Eye (tissue), 1 donor: ENCODE measurements at places on chromosomes 16 and 17.

- no peak for DNase-seq
Observed at GRCh38 chr16:12240036-12240435, 263.5 kb downstream of the SNX29 start.

DNA sequence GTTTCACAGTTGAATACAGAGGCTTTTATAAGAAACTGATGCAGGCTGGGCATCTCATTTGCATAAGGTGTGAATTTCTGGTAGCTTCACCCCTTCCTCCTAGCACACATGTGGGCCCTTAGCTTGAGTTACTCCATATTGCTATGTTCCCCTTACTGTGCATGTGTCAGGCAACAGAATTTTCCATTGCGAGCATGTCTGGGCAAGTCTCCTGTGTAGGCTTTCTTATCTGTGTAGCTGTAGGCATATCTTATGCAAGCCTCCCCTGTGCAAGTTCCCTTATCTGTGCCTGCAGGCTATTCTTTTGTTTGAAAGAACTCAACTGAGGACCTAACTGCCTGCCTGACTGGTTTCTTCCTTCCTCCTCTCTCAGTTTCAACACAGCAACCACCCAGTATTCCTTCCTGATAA lies 597.4 kb upstream of the CDH5 start:
- DNase-seq = no peak

GRCh38 chr16:68426347-68426652 lies 22.0 kb downstream of the SMPD3 start:
- no peak for DNase-seq

GRCh38 chr16:84718-85406 lies 6.8 kb downstream of the MPG start:
- DNase-seq = no peak

GRCh38 chr17:82912484-82913089 lies 72.8 kb upstream of the ZNF750 start:
- DNase-seq = no peak

- DNase-seq = no peak
Observed at GRCh38 chr17:6480303-6480675, 36.0 kb downstream of the PIMREG start.

GRCh38 chr17:33492731-33493265 lies 199.7 kb upstream of the ASIC2 start:
- no peak for DNase-seq

GRCh38 chr17:4154201-4154600 lies 11.2 kb downstream of the CYB5D2 start:
- DNase-seq = no peak

- no peak for DNase-seq
Observed at GRCh38 chr16:81861503-81861902, 82.4 kb downstream of the PLCG2 start.

DNA sequence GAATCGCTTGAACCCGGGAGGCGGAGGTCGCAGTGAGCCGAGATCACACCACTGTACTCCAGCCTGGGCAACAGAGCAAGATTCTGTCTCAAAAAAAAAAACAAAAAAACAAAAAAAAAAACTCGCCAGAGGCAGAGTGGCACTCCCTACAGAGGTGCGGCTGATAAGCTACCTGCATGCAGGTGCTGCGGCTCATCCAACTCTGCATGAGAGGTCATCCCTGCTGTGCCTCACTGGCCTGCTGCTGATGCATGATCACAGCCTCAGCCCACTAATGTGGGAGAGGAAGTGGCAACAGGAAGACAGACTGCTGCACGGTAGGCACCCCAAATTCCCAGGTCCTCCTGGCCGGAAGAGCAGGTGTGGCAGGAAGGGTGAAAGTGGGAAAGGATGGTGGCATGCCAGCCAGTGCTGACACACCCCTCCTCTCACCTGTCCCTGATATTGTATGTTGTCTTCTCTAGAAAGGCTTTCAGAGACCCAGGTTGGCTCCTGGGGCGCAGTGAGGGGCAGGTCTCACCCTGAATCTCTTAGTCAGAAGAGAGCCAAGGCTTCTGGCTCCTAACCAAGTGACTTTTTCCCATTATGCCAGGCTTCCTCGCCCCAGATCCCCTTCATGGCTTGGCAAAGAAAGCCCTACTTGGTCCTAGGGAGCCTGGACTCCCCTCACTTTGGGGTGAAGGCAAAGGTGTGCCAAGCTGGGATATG lies 11.8 kb downstream of the NXPH3 start:
- DNase-seq = no peak

- DNase-seq = no peak
Observed at GRCh38 chr16:89506791-89507191, 1.4 kb upstream of the SPG7 start.

GRCh38 chr17:13030459-13031300 lies 12.9 kb upstream of the ELAC2 start:
- DNase-seq = peak; percentile 90

DNA sequence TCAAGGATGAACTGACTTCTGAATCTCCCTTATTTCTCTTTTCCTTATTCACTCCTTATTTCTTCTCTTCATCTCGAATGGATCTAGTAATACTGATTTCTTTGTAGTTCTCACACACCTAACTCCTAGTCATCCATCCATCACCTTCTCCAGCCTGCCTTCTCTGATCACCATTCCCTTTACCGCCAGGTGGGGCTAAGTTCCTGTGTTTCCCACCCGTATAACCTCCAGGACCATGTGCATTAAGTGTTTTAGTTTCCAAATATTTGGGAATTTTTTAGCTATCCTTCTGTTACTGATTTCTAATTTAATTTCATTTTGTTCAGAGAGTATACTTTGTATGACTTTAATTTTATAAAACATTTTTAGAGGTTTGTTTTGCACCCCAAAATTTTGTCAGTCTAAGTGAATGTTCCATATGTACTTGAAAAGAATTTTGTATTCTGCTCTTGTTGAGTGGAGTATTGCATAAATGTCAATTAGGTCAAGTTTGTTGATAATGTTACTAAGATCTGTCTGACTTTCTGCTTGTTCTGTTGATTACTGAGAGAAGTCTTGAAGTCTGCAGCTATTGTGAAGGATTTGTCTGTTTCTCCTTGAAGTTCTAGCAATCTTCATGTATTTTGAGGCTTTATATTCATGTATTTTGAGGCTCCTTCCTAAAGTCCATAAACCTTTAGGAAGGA lies 8.8 kb downstream of the BPTF start:
- DNase-seq = no peak

GRCh38 chr16:84029297-84030047 lies 13.1 kb downstream of the SLC38A8 start:
- DNase-seq = no peak

- peak; percentile 79 for DNase-seq
Observed at GRCh38 chr17:47946929-47947397, 5.6 kb downstream of the PNPO start.

DNA sequence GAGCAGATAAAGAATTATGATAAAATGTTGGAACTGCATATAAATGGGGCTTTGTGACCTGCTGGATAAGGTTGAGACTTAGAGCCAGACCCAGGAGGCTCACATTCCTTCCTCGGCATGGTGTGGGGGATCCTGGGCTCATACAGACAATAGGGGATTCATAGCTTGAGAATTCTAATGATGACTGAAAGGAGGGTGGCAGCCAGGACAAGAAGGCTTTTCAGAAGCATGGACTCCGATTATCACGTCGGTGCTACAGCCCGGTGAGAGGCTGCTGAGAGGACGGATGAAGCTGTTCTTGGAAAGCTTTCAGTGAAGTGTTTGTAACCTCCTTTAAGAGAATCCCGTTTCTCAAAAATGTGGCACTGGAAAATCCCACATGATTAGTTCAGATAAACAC lies 167.2 kb downstream of the ANKFN1 start:
- DNase-seq = peak; percentile 34

DNA sequence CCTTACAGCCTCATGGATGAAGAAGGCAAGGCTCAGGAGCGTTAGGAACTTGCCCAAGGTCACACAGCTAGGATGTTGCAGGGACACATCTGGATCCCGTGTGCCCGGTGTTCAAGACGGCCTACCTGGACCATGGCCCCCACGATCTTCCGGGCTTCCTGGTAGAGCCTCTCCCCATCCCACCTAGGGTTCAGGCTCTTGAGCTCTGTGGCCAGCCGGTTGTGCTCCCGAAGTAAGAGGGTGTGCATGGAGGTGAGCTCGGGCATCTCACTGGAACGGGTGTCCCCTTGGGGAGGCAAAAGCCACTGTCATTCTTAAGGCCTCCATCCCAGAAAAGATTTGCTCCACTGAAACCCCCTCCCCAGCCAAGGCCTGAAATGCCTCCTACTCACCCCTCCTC lies 5.3 kb downstream of the MPO start:
- no peak for DNase-seq

- DNase-seq = no peak
Observed at GRCh38 chr17:66317629-66318028, 15.2 kb downstream of the PRKCA start.

DNA sequence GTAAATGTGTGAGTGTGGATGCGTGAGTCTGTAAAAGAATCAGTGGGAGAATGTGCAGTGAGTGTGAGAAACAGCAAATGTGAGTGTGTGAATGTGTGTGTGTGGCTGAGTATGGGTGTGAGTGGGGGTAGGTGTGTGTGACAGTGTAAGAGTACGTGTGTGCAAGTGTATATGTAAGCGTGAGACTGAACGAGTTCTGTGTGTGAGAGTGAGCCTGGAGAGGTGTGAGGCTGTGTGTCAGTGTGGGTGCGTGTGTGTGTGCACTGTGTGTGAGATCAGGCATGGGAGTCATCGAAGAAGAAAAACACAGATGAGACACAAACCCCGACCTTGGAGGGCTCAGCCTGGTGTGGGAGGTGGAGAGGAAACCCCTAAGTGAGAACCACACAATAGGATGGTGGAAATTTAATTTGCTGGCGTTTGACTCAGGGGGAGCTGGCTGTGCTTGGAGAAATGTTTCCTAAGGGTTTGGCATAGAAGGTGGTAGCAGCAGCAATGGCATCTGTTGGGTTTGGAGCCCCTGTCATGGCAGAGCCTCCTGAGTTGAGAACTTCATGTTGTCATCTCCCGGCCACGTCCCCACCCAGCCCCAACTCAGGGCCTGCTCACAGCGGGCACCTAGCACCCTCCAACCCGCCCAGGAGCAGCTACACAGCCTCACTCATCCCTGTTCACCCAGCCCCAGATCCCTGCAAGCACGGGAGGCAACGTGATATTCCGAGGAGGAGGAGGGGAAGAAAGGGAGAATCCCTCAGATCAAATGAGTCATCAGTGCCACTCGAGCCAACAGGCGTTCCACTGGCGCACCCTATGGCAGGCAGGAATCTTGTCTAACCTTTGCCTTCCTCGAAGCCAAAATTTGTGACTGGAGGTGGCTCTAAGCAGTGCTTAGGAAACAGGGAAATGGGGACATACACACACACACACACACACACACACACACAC lies 14.3 kb upstream of the NUBP1 start:
- DNase-seq = no peak

DNA sequence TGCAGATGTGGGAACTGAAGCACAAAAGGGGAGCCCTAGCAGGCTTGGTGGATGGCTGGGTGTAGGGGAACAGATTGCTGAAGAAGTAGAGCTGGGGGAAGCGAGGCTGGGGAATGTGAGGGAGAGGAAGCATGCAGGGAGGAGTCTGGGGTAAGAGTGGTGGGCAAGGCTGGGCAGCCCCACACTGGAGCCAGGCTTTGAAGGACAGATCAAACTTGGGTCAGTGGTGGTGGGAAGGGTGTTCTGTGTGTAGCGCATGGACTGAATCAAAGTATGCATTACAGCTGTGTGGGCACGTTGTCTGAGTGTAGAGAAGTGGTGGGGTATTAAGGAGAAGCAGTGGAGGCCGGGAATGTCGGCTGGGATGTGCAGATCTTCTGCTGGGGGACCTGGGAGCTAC lies 116.0 kb downstream of the CYLD start:
- DNase-seq = no peak

DNA sequence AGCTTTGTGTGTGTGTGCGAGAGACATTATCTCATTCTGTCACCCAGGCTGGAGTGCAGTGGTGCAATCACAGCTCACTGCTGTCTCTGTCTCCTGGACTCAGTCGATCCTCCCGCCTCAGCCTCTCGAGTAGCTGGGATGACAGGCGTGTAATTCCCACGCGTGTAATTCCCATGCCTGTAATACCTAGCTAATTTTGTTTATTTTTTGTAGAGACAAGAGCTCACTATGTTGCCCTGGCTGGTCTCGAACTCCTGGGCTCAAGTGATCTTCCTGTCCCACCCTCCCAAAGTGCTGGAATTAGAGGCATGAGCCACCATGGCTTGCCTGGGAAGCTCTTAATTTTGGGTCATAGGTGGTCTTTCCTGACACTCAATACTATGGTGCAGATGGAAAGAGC lies 205.3 kb upstream of the TNRC6C start:
- DNase-seq = no peak
